Tibial nerve (tissue), 4 donors: ENCODE measurements at places on chromosomes 5 and 9. TPM values are rescaled to one million over a fixed set of nuclear protein-coding genes. Genes with fewer than 3 reads are reported as not detected.
A peak's percentile ranks its signal among the peaks of the same experiment; 100 is the strongest.

DNA sequence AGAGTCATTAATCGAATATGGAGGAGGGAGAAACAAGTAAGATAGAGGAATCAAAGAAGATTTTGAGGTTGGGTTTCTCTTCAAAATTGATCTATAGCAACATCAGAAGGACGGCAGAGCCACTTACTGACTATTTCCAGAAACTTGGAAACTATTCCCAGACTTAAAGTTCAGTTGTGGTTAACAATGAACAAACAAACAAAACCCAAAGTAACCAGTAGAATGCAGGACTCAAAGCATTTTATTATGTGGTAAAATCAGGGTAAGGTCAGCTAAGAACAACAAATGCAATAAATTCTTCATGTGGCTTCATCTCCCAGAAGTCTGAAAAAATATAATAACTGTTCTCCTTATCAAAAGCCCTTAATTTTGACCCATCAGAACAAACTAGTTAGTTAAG, 54.9 kb upstream of the OSMR start:
- H3K27ac ChIP-seq = no peak overlapping the region
- H3K27me3 ChIP-seq = no peaks in the 10 kb centered on the region
- peaks cover 10% of the 10 kb centered on the region for H3K4me1 ChIP-seq
- H3K4me3 ChIP-seq = no peak overlapping the region

DNA sequence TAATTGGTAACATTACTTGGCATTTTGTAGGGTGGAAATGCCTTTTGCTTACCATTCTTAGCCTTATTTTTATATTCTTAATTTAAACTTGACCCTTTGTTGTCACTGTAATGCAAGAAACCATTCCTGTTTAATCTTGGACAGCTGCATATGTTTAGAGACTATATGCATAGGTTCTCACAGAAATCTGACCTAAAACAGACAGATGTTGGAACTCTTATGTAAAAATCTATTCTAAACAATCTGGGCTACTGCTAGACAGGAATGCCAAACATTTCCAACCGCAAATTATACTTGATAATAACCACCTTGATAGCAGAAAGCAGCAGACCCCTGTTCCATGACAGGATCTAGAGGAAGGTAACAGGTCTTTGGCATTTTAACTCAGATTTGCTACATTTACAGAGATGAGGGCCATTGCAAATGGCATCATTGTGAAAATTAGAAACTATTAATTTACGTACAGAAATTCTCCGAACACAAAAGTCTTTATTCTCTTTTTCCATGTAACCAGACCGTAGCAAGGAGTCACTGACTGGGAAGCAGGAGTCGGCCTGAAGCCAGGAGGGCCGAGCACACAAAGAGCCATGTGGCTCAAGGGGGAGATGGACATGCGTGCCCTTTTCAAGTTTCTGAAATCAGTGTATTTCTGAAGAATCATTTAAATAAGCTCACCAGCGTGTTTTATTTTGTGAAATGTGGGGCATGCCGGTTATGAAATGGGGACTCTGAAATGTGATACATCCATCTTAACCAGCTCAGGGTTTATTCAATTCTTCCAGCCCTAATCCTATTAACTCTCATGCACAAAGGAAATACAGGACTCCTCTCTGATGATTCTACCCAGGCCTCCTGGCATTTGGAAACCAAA, 139.3 kb downstream of the AOPEP start:
- peak overlapping the region; percentile 79 for H3K27ac ChIP-seq
- H3K36me3 ChIP-seq = no peaks in the 10 kb centered on the region
- no peaks in the 10 kb centered on the region for H3K27me3 ChIP-seq
- no peak overlapping the region for H3K4me3 ChIP-seq
- H3K4me1 ChIP-seq = peaks cover 83% of the 10 kb centered on the region
- no peak for DNase-seq

GRCh38 chr5:172102218-172102870, 85.7 kb downstream of the STK10 start:
- peaks cover 2% of the 10 kb centered on the region for H3K4me1 ChIP-seq
- no peak overlapping the region for H3K4me3 ChIP-seq
- H3K27ac ChIP-seq = no peak overlapping the region
- no peaks in the 10 kb centered on the region for H3K27me3 ChIP-seq
- H3K36me3 ChIP-seq = no peaks in the 10 kb centered on the region

DNA sequence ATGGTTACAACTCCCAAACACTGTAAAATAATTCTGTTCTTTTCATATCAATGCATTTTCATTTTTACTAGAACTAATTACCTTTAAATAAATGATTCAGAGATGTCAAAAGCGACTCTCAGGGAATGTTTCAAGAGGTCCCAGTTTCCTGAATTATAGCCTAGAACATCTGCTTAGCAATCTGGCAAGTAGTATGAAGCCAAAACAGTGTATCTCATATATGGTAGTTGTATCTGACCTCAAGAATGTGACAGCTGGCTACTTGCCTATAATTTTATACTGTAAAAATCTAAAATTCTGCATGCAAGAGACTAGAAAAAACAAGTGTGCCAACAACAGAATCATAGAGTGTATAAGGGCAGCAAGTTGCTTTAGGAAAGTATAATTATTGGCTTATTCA, 187.7 kb upstream of the POU5F2 start:
- H3K27me3 ChIP-seq = no peaks in the 10 kb centered on the region
- H3K27ac ChIP-seq = no peak overlapping the region
- H3K4me1 ChIP-seq = peaks cover 14% of the 10 kb centered on the region
- no peak overlapping the region for H3K4me3 ChIP-seq
- DNase-seq = no peak

- peak within 1 kb of the TSS; percentile 94 for H3K4me3 ChIP-seq
- peaks cover 12% of the 10 kb centered on the region for H3K4me1 ChIP-seq
- peak; percentile 82 for DNase-seq
These were observed at the start of gene HINT1 for GRCh38 chr5:131165119-131165727. Gene HINT1, minus strand, starts transcription at chr5:131165256. Its CDS starts 51 bp downstream, at chr5:131165205.

- H3K27ac ChIP-seq = no peak overlapping the region
- no peak overlapping the region for H3K4me3 ChIP-seq
- no peaks in the 10 kb centered on the region for H3K27me3 ChIP-seq
- no peaks in the 10 kb centered on the region for H3K36me3 ChIP-seq
- no peak for DNase-seq
These were observed 259.1 kb downstream of the SH3GL2 start for GRCh38 chr9:17837965-17838364.

GRCh38 chr9:91296354-91296753, 65.4 kb downstream of the AUH start:
- no peak overlapping the region for H3K4me3 ChIP-seq
- DNase-seq = no peak
- no peaks in the 10 kb centered on the region for H3K27me3 ChIP-seq
- H3K27ac ChIP-seq = no peak overlapping the region
- H3K4me1 ChIP-seq = no peaks in the 10 kb centered on the region
- H3K36me3 ChIP-seq = peaks cover 4% of the 10 kb centered on the region

GRCh38 chr5:82425591-82425990, 147.4 kb upstream of the RPS23 start:
- no peak overlapping the region for H3K4me3 ChIP-seq
- H3K36me3 ChIP-seq = no peaks in the 10 kb centered on the region
- no peaks in the 10 kb centered on the region for H3K4me1 ChIP-seq
- H3K27me3 ChIP-seq = no peaks in the 10 kb centered on the region
- no peak overlapping the region for H3K27ac ChIP-seq

DNA sequence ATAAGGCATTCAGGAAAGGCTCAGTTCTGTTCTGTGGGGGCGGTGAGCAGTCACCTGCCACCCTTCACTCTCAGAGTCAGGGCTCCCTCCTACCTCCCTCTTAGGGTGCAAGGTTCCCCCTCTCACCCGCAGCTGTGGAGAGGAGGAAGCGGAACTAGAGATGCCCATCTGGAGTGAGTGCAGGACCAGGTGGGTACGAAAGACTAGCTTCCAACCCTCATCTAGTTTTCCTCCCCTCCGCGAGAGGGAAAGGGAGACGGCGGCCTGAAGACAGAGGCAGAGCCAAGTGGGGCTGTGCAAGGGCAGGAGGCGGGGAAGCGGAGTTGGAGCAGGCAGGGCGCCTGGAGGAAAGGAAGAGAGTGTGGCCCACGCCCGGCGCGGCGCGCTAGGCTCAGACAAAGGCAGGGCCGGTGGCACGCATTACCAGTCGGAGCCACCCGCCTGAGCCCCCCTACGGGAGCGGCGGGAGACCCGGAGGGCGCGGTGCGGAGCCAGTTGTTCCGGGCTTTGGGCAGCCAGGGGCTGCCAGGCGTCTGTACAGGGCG, 7.3 kb downstream of the PRR7 start:
- peaks cover 16% of the 10 kb centered on the region for H3K4me1 ChIP-seq
- H3K36me3 ChIP-seq = peaks cover 13% of the 10 kb centered on the region
- H3K27me3 ChIP-seq = peaks cover 25% of the 10 kb centered on the region
- H3K27ac ChIP-seq = peak overlapping the region; percentile 80

- no peak for DNase-seq
- no peaks in the 10 kb centered on the region for H3K36me3 ChIP-seq
- no peak overlapping the region for H3K27ac ChIP-seq
These were observed 4.2 kb upstream of the RNF180 start for GRCh38 chr5:64161420-64161819.

DNA sequence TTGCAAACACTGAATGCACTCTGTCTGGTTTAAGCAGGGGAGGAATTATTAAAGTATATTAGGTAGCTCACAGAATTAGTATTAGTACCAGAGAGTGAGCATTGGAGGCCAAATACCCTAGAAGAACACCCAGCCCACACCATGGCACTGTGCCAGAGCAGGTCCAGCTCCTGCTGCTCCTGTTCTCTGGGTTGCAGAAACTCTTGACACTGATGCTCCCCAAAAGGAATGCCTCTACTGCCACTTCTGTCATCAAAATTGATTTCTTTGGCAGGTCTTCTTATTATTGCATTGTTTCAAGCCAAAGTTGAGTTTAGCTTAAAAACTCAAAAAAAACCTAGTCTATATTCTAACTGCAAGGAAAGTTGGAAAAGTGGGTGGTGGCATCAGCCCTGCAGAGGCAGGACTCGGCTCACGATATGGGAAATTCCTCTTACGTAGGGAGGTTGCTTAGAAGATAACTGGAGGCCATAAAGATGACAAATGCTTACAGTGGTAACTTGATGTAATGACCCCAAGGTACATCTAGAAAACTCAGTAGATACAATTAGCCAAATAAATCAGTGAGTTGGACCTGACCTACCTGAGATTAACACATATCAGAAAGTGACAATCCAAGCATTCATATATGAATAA, 123.4 kb downstream of the CD180 start:
- no peaks in the 10 kb centered on the region for H3K4me1 ChIP-seq
- H3K4me3 ChIP-seq = no peak overlapping the region
- no peaks in the 10 kb centered on the region for H3K36me3 ChIP-seq

- no peak overlapping the region for H3K27ac ChIP-seq
- H3K4me3 ChIP-seq = no peak overlapping the region
- no peaks in the 10 kb centered on the region for H3K4me1 ChIP-seq
- DNase-seq = no peak
These were observed 125.5 kb downstream of the DCP2 start for GRCh38 chr5:113102121-113102531.

- H3K27ac ChIP-seq = no peak overlapping the region
- no peak overlapping the region for H3K4me3 ChIP-seq
- peaks cover 11% of the 10 kb centered on the region for H3K4me1 ChIP-seq
- H3K27me3 ChIP-seq = no peaks in the 10 kb centered on the region
These were observed 1.7 kb downstream of the PDCD1LG2 start for GRCh38 chr9:5511935-5512580.

- H3K27me3 ChIP-seq = peaks cover 69% of the 10 kb centered on the region
- no peak overlapping the region for H3K27ac ChIP-seq
- DNase-seq = no peak
- no peaks in the 10 kb centered on the region for H3K4me1 ChIP-seq
These were observed 517 bp downstream of the KCNN2 start for GRCh38 chr5:114362197-114362976.

GRCh38 chr9:80175286-80176150, 603.8 kb downstream of the TLE4 start:
- no peaks in the 10 kb centered on the region for H3K36me3 ChIP-seq
- no peak overlapping the region for H3K4me3 ChIP-seq
- H3K27me3 ChIP-seq = no peaks in the 10 kb centered on the region
- DNase-seq = no peak
- no peak overlapping the region for H3K27ac ChIP-seq

GRCh38 chr9:98884849-98885248, 58.9 kb upstream of the COL15A1 start:
- DNase-seq = no peak
- H3K27ac ChIP-seq = no peak overlapping the region
- H3K4me1 ChIP-seq = peaks cover 69% of the 10 kb centered on the region
- no peaks in the 10 kb centered on the region for H3K27me3 ChIP-seq
- no peak overlapping the region for H3K4me3 ChIP-seq
- H3K36me3 ChIP-seq = no peaks in the 10 kb centered on the region

DNA sequence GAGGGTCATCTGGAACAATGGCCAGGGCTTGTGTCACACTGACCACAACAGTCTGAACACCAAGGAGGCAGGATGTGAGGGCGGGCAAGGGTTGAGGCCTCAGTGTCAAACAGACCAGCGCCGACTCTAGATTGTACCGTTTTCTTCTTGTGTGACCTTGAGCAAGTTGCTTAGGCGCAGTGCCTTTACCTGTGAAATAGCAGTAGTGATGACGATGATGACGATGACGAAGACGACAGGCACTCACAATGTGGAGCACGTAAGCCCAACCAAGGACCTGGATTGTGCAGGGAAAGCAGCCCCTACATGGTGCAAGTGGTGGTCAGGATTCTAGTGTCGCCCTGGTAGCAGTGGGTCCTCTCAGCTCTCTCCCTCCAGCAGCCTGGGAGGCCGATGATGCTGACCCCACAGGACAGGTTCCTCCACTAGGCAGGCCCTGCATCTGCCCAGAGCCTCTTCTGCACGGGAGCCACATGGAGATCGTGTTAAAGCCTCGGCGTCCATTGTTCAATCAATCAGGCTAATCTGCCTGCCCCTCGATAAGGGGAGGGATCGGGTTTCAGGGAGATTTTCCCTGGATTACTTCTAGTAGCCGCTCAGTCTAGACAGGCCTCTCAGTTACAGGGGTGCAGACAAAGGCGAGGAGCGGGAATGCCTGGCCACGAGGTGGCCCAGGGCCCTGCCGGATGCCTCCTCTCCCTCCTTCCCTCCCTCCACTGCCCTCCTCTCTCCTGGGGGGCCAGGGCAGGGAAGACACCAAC, 91.7 kb downstream of the MACROH2A1 start:
- no peak for DNase-seq
- H3K4me3 ChIP-seq = no peak overlapping the region
- no peaks in the 10 kb centered on the region for H3K36me3 ChIP-seq

DNA sequence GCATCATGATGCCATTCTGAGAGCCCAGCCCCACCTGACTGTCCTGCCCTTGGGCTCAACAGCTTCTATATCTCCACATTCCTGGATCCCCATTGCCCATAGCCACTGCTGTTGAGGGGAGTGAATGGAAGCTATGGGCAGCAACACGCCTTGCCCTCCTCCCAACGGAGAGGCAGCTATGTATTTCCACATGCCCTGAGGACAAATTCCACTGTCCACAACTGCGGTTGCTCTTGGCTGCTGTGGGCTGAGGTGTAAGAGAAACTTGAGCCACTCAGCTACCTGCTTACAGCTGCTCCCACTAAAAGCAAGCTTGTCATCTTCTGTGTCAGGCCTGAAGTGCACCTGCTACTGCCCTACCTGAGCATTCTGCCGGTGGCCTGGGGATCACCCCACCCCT, 222.9 kb downstream of the PSAT1 start:
- H3K27me3 ChIP-seq = no peaks in the 10 kb centered on the region
- no peaks in the 10 kb centered on the region for H3K4me1 ChIP-seq
- DNase-seq = no peak
- H3K4me3 ChIP-seq = no peak overlapping the region

S100Z gene
- not detected for total RNA-seq

SLC6A19 gene
- total RNA-seq = under 0.01 TPM

TCERG1 gene
- total RNA-seq = 108 TPM

CER1 gene
- not detected for total RNA-seq

DAP gene
- 77.7 TPM for total RNA-seq

DOCK8 gene
- total RNA-seq = 11.1 TPM

FOXD4L5 gene
- not detected for total RNA-seq

TMEM171 gene
- 0.66 TPM for total RNA-seq

PCDHB12 gene
- total RNA-seq = 5.7 TPM

STPG3 gene
- not detected for total RNA-seq

GRXCR2 gene
- not detected for total RNA-seq

PAXX gene
- 65.7 TPM for total RNA-seq

NR6A1 gene
- total RNA-seq = 8.4 TPM

DMRTA1 gene
- total RNA-seq = 1.3 TPM
